Motor neuron (in vitro differentiated cells): ENCODE measurements at places on chromosomes 3 and 15. TPM values are rescaled to one million over a fixed set of nuclear protein-coding genes. Genes with fewer than 3 reads are reported as not detected.

The DNAH12 gene
- total RNA-seq: 0.31 and 0.42 TPM in 2 replicates

The ADAMTS17 gene
- 0.33 and 0.69 TPM in 2 replicates for total RNA-seq

The THBS1 gene
- 29.0 and 30.5 TPM in 2 replicates for total RNA-seq

DNA sequence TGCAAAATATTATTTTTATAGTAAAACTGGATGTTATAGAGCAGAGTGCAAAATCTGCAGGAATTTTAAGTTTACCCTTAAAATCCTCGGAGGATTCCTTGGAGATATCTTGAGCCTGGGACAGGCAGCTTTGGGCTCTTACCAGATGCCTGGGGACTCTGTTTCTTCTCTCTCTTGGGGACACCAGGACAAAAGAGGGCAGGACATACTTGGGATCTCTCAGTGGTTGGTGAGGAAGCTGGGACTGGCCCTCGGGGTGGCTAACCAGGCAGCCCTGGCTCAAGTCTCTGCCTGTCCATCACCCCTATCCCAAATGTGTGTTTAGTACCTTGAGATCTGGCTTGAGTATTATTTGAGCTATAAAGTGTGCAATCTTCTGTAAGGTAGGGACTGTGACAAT lies 38.6 kb downstream of the TKT start:
- no peak for ATAC-seq

GRCh38 chr15:56774356-56774755 lies 41.0 kb upstream of the ZNF280D start:
- no peak for ATAC-seq

GRCh38 chr3:190224863-190225692 lies 97.2 kb downstream of the CLDN1 start:
- ATAC-seq: no peak

DNA sequence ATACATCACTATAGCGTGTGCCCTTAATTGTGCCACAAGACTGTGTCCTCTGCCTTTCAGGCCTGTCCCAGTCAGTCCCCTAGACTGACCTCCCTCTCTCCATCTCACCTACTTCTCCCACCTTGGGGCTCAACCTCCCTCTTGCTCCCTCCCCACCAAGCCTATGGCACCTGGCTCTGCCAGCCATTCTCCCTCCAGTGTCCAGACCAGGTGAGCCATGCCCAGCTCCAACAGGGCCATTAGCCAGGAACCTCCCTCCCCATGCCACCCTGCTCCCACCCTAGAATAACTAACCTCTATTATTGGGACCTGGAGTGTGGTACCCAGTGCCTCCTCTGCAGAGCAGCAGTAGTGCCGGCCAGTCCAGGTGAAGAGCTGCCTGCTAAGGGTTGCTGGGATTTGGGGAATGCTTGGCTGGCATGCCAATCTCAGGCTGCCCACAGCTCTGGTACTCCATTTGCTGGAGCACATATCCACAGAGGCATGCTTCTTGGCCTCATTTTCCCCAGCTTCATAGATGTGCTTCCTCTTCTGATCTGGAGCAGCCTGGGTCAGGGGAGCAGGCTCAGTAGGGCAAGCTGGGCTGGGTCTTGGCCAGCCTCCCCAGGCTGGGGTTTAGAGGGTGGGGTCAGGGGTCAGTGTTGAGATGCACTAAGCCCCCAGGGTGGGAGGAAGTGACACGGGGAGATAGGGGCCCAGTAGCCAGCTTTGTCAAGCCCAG lies 38.8 kb downstream of the SAXO2 start:
- ATAC-seq: no peak
